ENCODE measurements at places on chromosomes 3 and 15.

- no peak for DNase-seq
These were observed 429.4 kb downstream of the NTRK3 start for GRCh38 chr15:87827131-87827530.

- no peak for DNase-seq
These were observed 224.1 kb upstream of the IL12A start for GRCh38 chr3:159764490-159765029.

- DNase-seq, result no peak
These were observed 39.0 kb downstream of the NSUN3 start for GRCh38 chr3:94101860-94102259.

- DNase-seq, result no peak
These were observed 329.4 kb upstream of the CTNNB1 start for GRCh38 chr3:40869939-40870338.

- DNase-seq, result no peak
These were observed 18.5 kb downstream of the PRR23E start for GRCh38 chr3:127211118-127212060.

- no peak for DNase-seq
These were observed 311.9 kb downstream of the PLOD2 start for GRCh38 chr3:145849115-145849514.

DNA sequence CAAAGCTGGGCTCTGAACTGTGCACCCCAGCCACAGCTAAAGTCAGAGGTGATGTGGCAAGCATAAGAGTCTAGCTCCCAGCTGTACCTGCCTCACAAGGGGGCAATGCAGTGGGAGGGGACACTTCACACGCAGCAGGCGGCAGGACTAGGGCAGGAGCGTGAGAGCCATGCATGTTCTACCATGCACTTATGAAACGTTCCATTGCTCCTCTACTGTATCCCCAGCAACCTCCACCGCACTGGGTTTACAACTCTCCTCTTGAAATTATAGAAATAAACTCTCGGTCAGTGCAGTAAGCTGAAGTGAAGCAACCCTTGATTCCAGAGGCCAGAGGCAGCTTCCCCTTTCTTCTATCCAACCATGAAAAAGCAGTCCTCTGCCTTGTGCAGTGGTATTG lies 298.6 kb upstream of the STT3B start:
- DNase-seq, result no peak

- DNase-seq, result no peak
These were observed 133.5 kb upstream of the THBS1 start for GRCh38 chr15:39447346-39447745.

DNA sequence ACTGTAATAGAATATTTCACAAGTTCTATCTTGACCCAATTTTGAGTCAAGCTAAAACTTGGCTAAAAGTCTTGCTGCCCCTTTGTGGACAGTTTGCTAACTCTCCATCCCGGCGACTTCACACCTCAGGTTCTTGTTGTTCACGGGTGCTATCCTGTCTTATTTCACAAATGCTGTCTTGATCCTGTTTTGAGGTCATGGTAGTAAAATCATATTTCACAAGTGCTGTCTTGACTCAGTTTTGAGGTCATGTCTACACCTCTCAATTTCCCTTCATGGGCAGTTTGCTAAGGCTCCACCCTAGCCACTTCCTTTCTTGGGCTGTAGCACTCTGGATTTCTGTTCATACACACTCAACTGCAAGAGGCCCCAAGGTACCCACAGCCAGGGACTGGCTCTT lies 45.0 kb upstream of the GK5 start:
- no peak for DNase-seq

GRCh38 chr3:190361791-190362190 lies 26.2 kb upstream of the CLDN16 start:
- no peak for DNase-seq

- DNase-seq, result no peak
These were observed 28.3 kb upstream of the ETV5 start for GRCh38 chr3:186137051-186137685.

DNA sequence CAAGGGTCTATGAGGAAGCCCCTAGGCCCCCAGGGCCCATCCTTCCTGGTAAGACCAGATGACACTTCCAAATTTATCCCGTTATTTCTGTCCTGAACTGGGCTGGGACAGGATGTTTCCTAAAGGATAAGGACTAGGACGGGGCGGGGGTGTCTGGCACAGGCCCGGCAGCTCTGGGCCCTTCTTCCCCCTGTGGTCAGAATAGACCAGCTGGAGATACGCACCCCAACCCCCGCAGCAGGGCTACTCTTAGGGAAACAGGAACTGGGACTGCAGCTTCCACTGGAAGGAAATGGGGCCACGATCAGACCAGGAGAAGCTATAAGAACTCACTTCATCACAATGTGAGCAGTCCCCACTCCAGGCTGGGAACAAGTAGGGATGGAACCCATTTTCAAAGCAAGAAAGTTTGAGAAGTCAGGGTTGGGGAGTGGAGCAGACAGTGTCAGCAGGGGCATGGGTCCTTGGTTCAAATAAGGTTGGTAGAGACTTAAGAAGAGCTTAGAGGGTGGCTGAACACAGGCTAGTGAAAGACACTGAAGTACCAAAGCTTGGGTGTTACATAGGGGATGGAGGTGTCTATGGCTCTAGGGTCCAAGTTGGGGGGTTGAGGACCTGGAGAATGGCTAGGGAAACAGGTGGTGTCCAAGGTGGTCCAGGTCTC lies 1.1 kb downstream of the NCKIPSD start:
- no peak for DNase-seq
